ENCODE measurements at places on chromosomes 5 and 9. TPM values are rescaled to one million over a fixed set of nuclear protein-coding genes. Genes with fewer than 3 reads are reported as not detected.
A peak's percentile ranks its signal among the peaks of the same experiment; 100 is the strongest.

GRCh38 chr5:105917189-105917588 is 1753.5 kb downstream of the EFNA5 start:
- DNase-seq = no peak

- no peak for DNase-seq
These were observed 62.4 kb downstream of the MAT2B start for GRCh38 chr5:163567811-163568210.

GRCh38 chr5:62640446-62640845 is 61.8 kb downstream of the LRRC70 start:
- DNase-seq = no peak

- no peak for DNase-seq
These were observed 17.9 kb downstream of the TMEM245 start for GRCh38 chr9:109101810-109102209.

DNA sequence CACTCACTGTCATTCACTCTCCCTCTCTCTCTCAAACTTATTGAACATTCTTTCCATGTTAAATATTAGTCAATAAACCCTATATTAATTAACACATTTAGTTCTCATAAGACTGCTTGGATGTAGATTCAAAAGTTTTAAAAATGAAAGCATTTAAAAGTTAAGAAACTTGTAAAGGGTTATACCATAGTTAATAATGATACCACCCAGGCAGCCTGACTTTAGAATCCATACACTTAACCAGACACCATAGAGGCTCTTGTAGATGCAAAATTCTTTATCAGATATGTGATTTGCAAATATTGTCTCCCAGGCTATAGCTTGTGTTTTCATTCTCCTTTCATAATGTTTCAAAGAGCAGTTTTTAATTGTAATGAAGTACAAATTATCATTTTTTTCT is 335.8 kb upstream of the ACTBL2 start:
- DNase-seq = no peak

- DNase-seq = no peak
These were observed 37.5 kb downstream of the ZNF618 start for GRCh38 chr9:113913426-113914195.

DNA sequence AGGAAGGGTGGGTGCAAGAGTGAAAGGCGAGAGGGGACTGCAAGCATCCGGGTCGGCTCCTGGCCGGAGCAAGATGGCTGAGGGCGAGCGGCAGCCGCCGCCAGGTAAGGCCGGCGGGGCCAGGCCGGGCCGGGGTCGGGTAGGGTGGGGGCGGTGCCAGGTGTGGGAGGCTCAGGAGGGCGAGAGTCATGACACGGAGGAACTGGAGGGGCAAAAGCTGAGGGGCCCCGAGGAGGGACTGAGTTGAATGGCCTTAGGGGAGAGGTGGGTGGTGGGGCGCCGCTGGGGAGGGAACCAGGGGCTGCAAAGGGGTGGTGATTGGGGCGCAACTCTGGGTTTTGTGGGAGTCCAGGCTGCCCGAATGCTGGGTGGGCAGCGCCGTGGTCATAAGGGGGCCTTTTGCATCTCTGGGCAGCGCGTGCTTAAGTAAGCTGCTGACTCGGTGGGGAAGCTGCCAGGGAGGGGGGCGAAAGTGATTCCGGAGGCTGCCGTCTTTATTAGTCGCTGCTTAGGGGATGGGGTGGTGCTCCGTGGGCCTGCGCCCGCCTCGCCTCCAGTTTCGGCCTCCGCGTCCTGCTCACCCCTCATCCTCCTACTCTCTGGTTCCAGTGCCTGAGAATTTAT is 425 bp downstream of the PTPA start:
- no peak for DNase-seq

- peak; percentile 45 for DNase-seq
These were observed 15.2 kb downstream of the PTGES start for GRCh38 chr9:129737479-129738274.

- no peak for DNase-seq
These were observed 202.6 kb downstream of the NR3C1 start for GRCh38 chr5:143200781-143201398.

GRCh38 chr9:27442464-27442863 is 81.6 kb upstream of the IFNK start:
- DNase-seq = no peak

Gene ENTPD2
- 0.92 TPM for total RNA-seq

Gene PCDHB4
- total RNA-seq = 14.5 TPM

Gene WDR31
- total RNA-seq = 5.4 TPM

Gene PCA3
- total RNA-seq = not detected

Gene CAPSL
- total RNA-seq = not detected

Gene FBP2
- total RNA-seq = 0.49 TPM
